Fibroblast of gingiva (primary cell): ENCODE measurements at places on chromosomes 11 and 22.
A peak's percentile ranks its signal among the peaks of the same experiment; 100 is the strongest.

DNA sequence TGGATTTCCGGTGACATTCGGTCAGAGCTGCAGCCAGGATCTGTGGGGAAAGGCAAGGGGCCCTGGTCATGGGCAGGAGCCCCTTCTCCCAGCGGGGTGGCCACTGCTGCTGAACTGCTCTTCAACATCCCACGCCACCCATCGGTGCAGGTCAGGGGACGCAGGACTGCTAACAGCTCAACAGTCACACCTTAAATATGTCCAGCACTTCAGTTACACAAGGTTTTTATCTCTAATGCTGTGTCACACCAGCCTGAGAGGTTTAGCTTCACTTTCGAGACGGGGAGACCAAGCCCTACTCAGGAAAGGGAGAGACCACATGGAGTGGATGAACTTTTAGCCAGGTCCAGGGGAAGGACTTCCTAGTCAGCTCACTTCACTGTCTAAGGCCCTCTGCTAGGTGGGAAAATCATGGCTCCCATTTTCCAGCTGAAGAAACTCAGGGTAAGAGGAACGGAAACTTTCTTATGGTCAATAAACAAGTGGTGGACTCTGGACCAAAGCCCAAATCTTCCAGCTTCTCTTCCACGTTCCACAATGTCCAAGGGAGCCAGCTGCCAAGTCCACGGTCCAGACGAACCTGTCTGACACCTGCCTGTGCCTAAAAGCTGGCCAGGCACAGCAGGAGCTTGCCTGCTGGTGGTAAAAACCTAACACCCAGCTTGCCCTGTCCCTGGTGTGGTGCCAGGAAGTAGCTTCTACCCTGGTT, 21.0 kb upstream of the CHADL start:
- no peak for DNase-seq

GRCh38 chr11:117535201-117535849, 207.7 kb downstream of the CEP164 start:
- no peak for DNase-seq

DNA sequence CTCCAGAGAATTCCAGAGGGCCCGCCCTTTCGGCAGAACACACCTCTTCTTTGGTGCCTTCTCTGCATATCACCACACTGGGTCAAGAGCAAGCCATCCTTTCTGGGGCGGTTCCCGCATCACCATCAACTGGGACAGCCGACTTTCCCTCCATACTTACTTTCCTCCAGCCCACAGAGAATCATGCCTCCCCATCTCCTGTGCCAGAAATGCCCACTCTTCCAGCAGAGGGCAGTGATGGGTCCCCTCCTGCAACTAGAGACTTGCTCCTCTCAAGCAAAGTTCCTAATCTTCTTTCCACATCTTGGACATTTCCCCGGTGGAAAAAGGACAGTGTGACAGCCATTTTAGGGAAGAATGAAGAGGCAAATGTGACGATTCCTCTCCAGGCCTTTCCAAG, 157.7 kb downstream of the C11orf91 start:
- peak; percentile 38 for DNase-seq

DNA sequence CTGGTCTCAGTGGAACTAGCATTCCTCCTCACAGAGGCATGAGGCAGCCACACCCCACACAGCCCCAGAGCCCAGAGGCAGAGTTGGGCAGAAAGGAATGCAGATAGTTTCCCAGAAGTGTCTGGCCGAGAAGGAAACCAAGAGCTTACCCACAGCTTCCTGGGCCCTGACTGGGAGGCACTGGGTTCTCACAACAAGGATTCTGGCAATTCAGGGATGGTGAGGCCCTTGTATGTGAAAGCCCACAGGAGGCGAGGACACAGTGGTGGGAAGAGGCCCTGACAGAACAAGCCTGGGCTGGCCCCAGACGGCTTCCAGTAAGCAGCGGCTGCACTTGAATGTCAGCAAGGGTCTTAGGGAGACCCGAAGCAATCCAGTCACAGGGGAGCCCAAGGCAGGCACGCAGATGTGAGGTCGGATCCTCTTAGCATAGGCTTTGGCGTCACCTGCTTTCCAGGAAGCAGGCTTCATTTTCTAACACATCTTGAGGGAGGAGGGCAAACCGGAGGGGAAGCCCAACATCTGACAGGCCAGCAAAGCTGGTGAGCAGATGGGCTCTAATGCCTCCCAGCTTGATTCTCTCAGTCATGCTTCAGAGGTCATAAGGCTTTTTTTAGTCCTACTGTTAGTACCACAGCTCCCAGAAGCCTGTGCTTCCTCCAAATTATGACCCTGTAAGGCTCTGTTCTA, 78.3 kb upstream of the AKIP1 start:
- peak; percentile 78 for DNase-seq

DNA sequence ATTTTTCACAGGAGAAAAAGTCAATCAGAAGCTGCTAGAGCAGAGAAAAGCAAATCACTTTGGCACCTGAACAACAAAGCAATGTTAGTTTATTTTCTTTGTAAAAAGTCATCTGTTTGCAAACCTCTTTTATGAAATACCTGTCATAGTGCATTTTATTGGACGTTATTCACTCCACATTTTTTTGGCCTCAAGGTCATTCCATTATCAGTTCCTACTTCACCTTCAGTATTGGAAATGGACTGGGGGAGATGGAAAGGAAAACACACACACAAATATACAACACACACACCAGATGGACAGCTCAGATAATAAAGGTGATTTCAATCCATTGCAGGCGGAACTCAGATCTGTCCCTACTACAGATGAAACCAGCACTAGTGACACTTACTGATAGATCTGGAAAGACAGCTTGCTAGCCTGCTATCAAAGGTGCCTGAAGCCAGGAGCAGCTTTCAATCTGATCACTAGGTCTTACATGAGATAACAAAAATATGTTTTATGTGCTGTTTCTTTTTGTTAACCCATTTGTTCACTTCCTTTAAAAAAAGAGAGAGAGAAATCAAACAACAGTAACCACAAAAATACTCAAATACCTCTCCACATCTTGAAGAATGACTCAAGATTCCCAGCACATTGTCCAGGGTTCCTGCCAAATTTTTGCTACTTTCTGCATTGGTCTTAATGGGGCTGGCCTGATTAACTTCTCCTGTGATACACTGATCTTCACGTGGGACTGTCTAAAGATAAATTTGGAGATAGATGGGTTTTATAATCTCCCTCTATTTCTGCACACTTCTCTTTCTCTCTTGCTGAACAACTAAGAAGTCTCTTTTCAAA, 844.3 kb upstream of the TENM4 start:
- peak; percentile 2 for DNase-seq

- DNase-seq, result no peak
Measured at GRCh38 chr11:1403721-1404460, 14.2 kb downstream of the BRSK2 start.

GRCh38 chr11:33828604-33829429, 54.5 kb upstream of the FBXO3 start:
- DNase-seq, result no peak

DNA sequence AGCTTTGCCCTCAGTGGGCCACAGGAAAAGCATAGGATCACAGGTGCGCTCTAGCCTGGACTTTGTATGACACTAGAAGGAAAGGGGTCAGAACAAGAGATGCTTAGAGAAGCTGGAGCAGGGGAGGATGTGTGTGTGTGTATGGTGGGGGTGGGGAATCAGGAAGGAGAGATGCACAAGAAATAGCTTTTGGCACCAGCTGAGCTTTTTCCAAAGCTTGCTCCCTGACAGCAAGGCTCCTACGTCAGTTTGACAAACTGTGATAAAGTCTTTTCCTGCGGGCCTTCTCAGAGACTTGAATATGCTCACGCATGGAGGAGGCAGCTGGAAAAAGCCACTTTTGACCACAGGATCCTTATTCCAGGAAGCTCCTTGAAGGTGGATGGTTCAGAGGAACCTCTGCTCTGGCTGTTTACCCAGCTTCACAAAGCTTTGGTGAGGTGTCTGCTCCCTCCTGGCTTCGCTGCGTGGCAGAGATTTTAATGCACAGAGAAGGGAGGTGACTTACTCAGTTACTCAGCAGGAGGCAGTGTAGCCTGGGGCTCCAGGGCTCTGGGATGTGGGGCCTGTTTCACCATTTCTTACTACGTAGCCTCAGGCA, 3.9 kb downstream of the CDC42EP1 start:
- peak; percentile 27 for DNase-seq

GRCh38 chr22:31350410-31350863, 4.3 kb upstream of the PATZ1 start:
- DNase-seq, result no peak

DNA sequence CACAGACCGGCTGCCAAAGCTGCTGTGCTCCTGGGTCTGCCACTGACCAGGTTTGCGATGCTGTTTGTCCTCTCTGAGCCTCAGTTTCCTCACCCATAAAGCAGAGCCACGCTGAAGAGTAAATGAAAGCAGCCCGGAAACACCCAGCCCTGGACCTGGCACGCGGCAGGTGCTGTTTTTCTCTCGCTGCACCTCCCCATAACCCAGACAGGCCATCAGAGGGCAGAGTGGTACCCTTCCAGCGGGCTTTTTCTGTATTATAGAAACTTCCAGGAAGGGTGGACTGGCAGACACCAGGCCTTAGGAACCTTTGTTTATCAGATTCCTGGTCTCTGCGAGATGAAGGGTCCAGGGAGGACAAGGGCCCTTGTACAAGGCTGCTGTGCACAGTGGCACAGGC, 17.9 kb upstream of the FGF19 start:
- DNase-seq, result no peak

- DNase-seq, result no peak
Measured at GRCh38 chr11:83827520-83827919, 541.4 kb upstream of the CCDC90B start.

DNA sequence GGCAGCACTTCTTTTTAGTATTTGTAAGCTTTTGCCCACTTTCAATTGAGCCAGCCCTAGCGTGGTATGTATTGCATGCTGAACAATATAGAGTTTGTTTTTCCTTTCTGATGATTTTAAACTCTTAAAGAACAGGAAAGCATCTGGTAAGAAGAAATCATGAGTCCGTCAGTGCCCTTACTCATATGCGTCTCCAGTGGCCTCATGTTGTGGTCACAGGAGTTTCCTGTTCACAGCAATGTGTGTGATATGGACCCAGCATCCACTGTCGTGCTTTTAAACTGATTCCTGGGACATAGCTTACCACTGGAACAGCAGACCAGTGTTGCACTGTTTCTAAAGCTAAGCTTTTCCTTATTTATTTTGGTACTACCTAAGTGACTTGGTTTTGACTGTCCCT, 40.1 kb downstream of the BID start:
- DNase-seq, result peak; percentile 24

- DNase-seq, result no peak
Measured at GRCh38 chr11:67022961-67023956, at the start of gene SYT12. TSS of gene SYT12 (plus strand) at chr11:67023134. CDS start at chr11:67030145, 7,011 bp downstream.

GRCh38 chr11:124310721-124311120, 3.0 kb downstream of the OR8D1 start:
- DNase-seq, result no peak

DNA sequence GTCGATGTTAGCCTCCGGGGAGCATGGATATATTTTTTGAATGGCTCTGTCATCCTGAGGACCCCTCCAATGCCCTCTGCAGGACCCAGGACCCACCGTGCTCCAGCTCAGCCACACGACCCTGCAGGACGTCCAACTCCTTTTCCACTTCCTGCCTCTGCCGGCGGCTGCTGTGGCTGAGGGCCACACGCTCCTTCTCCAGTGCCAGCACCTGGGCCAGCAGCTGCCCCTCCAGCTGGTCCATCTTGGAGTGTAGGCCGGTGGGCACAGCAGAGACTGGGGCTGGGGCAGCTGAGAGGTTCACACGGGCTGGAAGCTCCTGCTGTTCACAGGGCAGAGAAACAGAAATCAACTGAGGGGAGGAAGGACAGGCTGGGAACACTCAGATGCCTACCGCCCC, 15.6 kb downstream of the NPTXR start:
- no peak for DNase-seq

- DNase-seq, result no peak
Measured at GRCh38 chr22:49574881-49575702, 252.6 kb downstream of the BRD1 start.

GRCh38 chr11:72352859-72353551, 81.3 kb downstream of the CLPB start:
- DNase-seq, result peak; percentile 83

DNA sequence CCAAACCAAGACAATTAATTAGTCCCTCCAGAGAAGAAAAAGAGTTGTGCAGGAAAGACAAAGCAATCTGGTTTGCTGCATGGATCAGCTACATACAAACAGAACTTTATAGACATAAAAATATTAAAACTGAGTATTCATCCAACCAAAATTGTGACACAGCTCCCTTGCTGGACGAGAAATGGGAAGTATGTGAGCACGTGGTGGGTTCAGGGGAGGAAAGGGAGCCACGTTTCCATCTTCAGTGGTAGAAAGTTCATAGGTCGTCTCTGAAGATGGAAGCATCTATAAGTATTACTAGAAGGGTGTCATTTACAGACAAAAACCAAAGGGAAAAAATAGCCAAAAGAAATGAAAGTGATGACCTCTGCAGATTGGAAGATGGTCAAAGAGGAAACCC, 7.1 kb upstream of the KCNJ5 start:
- DNase-seq, result no peak

- peak; percentile 87 for DNase-seq
Measured at GRCh38 chr11:76030968-76031590, 175.2 kb downstream of the WNT11 start.

DNA sequence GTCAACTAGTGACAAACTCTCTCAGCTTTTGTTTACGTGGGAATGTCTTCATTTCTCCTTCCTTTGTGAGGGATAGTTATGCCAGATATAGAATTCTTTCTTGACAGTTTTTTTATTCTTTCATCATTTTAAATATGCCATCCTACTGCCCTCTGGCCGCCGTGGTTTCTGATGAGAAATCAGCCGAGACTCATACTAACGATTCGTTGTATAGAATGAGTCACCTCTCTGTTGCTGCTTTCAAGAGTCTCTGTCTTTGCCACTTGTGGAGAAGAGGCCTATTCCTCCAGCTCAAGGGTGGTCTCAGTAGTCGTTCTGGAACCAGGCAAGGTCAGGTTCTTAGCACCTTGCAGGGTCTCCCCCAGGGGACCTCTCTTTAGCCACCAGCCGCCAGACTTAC, 8.0 kb downstream of the MYO7A start:
- peak; percentile 15 for DNase-seq

GRCh38 chr11:102111011-102111786, 952 bp downstream of the YAP1 start:
- DNase-seq, result peak; percentile 82

- no peak for DNase-seq
Measured at GRCh38 chr22:22979121-22979724, 91.1 kb upstream of the GNAZ start.

DNA sequence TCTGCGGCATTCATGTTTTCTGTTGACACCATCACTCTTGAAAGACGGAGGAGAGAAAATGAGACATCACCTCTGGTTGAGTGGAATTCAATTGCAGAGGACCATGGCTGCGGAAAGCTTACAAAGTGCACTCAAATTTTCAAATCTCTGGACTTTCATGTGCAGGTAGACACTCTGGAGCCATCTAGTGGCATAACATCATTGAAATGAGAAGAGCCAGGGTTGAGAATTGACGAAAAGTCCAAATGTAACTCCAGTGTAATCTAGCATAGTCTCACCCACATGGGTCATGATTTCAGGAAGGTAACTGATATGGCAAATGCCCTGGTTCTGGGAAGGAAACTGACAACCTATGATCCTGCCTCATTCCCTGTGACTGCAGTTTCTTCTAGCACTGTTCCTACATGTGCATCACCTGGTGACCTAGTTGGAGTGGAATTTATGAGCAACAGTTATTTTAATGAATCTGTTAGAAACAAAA, 687.8 kb downstream of the KCNA4 start:
- peak; percentile 64 for DNase-seq

GRCh38 chr11:5527716-5528115, 11.2 kb upstream of the UBQLNL start:
- DNase-seq, result no peak

- DNase-seq, result no peak
Measured at GRCh38 chr22:50506611-50507420, 686 bp downstream of the LMF2 start.
